ENCODE measurements at places on chromosomes 16 and 17. TPM values are rescaled to one million over a fixed set of nuclear protein-coding genes. Genes with fewer than 3 reads are reported as not detected.

DNA sequence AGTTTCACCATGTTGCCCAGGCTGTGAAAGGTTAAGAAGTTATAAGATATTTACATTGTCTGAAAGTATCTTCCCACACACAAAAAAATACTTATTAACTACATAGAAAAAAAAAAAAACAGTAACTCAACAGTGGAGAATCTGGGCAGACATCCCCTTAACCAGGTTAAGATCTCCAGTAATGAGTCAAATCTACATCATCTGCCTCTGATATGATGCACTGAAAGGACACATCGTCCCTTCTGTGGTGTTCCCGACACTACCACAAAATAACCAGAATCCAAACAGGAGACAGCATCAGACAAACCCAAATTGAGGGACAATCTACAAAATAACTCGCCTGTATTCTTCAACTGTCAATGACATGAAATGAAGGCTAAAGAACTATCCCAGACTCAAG is 40.0 kb downstream of the CMTM4 start:
- peaks cover 3% of the 10 kb centered on the region for H3K4me1 ChIP-seq
- no peaks in the 10 kb centered on the region for H3K36me3 ChIP-seq
- no peak overlapping the region for H3K27ac ChIP-seq
- H3K4me3 ChIP-seq = no peak overlapping the region
- no peak for DNase-seq
- H3K27me3 ChIP-seq = no peaks in the 10 kb centered on the region

DNA sequence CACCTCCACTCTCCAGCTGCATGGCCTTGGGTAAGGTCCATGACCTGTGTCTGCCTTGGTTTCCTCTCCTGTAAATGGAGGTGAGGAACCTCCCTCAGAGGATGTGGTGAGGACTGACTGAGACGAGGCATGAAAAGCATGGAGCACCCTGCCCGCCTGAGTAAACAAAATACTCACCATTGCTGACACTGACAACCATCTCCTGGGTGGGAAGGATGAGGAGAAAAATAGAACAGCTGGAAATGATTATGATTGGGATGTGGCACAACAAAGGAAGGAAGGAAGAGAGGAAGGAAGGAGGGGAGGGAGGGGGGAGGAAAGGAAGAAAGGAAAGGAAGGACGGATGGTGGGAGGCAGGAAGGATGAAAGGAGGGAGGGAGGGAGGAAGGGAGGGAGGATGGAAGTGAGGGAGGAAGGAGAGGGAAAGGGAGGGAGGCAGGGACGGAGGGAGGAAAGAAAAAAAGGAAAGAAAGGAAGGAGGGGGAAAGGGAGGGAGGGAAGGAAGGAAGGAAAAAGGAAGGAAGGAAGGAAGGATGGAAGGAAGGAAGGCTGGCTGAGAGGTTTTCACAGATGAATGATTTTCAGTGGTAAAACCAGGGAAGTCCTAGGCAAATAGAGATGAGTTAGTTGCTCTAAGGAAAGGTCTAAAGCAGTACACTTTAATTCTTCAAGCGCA is 276.5 kb upstream of the XYLT1 start:
- no peaks in the 10 kb centered on the region for H3K4me1 ChIP-seq
- H3K4me3 ChIP-seq = no peak overlapping the region
- H3K27ac ChIP-seq = no peak overlapping the region
- DNase-seq = no peak
- no peaks in the 10 kb centered on the region for H3K36me3 ChIP-seq
- H3K27me3 ChIP-seq = no peaks in the 10 kb centered on the region

GRCh38 chr17:32558326-32558955 is 71.6 kb downstream of the CDK5R1 start:
- no peaks in the 10 kb centered on the region for H3K4me1 ChIP-seq
- no peaks in the 10 kb centered on the region for H3K27me3 ChIP-seq
- no peaks in the 10 kb centered on the region for H3K36me3 ChIP-seq
- no peak overlapping the region for H3K27ac ChIP-seq
- no peak overlapping the region for H3K4me3 ChIP-seq

DNA sequence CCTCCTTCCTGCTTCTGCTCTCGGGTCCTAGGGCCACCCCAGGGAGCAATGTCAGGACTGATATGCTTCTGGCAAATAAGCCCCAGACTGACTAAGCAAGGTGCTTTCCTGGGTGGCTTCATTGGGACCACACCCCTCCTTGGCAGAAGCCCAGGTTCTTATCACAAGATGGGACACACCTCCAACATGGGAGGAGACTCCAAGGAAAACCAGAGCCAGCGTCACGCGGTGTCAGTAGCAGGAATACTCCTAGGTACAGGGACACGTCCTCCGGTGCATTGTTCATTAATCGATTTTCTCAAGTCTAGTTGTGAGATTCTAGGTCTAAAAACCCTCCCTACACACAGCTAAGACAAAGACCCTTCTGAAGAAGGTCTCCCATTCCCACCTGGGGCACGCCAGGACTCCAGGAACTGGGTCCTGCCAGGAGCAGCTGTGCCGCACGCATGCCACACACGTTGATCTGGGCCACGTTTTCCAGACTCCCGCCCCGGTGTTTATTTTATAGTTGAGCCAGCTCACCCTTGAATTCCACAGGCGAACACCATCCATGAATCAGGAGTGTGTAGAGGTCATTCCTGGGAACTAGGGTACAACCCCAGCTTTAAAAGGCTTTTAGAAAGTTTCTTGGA is 30.8 kb downstream of the FA2H start:
- DNase-seq = no peak
- H3K4me1 ChIP-seq = no peaks in the 10 kb centered on the region
- H3K4me3 ChIP-seq = no peak overlapping the region
- no peaks in the 10 kb centered on the region for H3K27me3 ChIP-seq

GRCh38 chr17:10117581-10118001 is 80.8 kb downstream of the GAS7 start:
- H3K4me3 ChIP-seq = no peak overlapping the region
- DNase-seq = no peak
- H3K36me3 ChIP-seq = no peaks in the 10 kb centered on the region
- H3K4me1 ChIP-seq = peaks cover 22% of the 10 kb centered on the region
- no peak overlapping the region for H3K27ac ChIP-seq

GRCh38 chr16:83271970-83272575 is 535.7 kb upstream of the HSBP1 start:
- H3K36me3 ChIP-seq = no peaks in the 10 kb centered on the region
- H3K27me3 ChIP-seq = no peaks in the 10 kb centered on the region
- no peaks in the 10 kb centered on the region for H3K4me1 ChIP-seq
- H3K4me3 ChIP-seq = no peak overlapping the region
- H3K27ac ChIP-seq = no peak overlapping the region
- DNase-seq = no peak

- DNase-seq = no peak
- no peak overlapping the region for H3K27ac ChIP-seq
- H3K36me3 ChIP-seq = no peaks in the 10 kb centered on the region
- H3K27me3 ChIP-seq = no peaks in the 10 kb centered on the region
- no peak overlapping the region for H3K4me3 ChIP-seq
Measured at GRCh38 chr17:13503526-13503925, 98.2 kb downstream of the HS3ST3A1 start.

- DNase-seq = peak; percentile 70
- no peaks in the 10 kb centered on the region for H3K27me3 ChIP-seq
- peak overlapping the region; percentile 81 for H3K27ac ChIP-seq
- H3K36me3 ChIP-seq = no peaks in the 10 kb centered on the region
- H3K4me3 ChIP-seq = no peak overlapping the region
Measured at GRCh38 chr16:85231959-85232358, 119.7 kb upstream of the CIBAR2 start.

DNA sequence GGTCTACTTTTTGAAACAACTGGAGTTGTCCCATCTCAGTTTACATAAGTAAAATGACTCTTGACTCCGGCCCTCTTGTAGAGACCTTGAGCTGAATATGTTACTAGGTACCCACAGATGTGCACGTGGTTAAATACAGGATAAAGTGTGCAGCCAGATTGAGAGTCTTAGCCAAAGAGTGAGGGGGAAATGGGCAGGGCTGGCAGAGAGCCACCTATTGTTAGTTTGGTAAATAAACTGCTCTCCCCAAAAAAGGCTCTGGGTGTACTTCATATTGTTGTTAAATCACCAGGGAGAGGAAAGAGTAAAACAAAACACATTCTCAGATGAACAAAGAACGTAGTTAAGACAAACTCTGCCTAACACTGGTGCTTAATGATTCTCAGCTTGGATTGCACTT is 20.3 kb downstream of the G6PC1 start:
- H3K36me3 ChIP-seq = no peaks in the 10 kb centered on the region
- H3K4me1 ChIP-seq = no peaks in the 10 kb centered on the region
- no peak overlapping the region for H3K27ac ChIP-seq
- H3K4me3 ChIP-seq = no peak overlapping the region
- no peak for DNase-seq
- H3K27me3 ChIP-seq = no peaks in the 10 kb centered on the region

- DNase-seq = no peak
- H3K36me3 ChIP-seq = no peaks in the 10 kb centered on the region
- no peak overlapping the region for H3K4me3 ChIP-seq
- no peaks in the 10 kb centered on the region for H3K27me3 ChIP-seq
- H3K27ac ChIP-seq = no peak overlapping the region
- peaks cover 5% of the 10 kb centered on the region for H3K4me1 ChIP-seq
Measured at GRCh38 chr17:42849451-42850181, 1.4 kb upstream of the AOC3 start.

DNA sequence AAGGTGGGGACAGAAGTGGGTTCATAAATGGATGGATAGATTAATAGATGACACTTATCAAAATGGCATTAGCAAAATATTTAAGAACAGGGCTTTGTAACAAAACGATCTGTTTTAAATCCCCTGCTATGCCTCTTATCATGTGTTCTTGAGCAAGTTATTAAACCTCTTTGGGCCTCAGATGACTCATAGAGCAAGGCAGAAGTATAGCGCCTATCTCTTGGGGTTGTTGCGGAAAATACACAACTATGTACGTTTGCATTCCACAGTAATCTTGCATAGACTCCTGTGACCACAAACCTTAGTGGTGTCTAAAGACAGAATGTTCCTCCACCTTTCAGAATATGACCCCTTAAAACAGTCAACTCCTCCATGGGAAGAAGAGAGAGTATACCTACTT is 116.8 kb downstream of the CDYL2 start:
- no peak overlapping the region for H3K4me3 ChIP-seq
- no peaks in the 10 kb centered on the region for H3K27me3 ChIP-seq
- H3K4me1 ChIP-seq = no peaks in the 10 kb centered on the region
- H3K27ac ChIP-seq = no peak overlapping the region

GRCh38 chr17:83078378-83079351 is 744 bp upstream of the METRNL start:
- H3K4me3 ChIP-seq = peak overlapping the region; percentile 40
- no peaks in the 10 kb centered on the region for H3K27me3 ChIP-seq
- H3K36me3 ChIP-seq = no peaks in the 10 kb centered on the region
- H3K4me1 ChIP-seq = peaks cover 12% of the 10 kb centered on the region
- H3K27ac ChIP-seq = peak overlapping the region; percentile 27

- H3K27ac ChIP-seq = no peak overlapping the region
- no peaks in the 10 kb centered on the region for H3K27me3 ChIP-seq
- H3K4me3 ChIP-seq = no peak overlapping the region
- peak; percentile 42 for DNase-seq
Measured at GRCh38 chr17:42618442-42619150, 9.1 kb downstream of the TUBG1 start.

GRCh38 chr16:57999366-57999970 is 1.0 kb downstream of the ZNF319 start:
- DNase-seq = no peak
- H3K36me3 ChIP-seq = no peaks in the 10 kb centered on the region
- peak overlapping the region; percentile 77 for H3K27ac ChIP-seq
- peak overlapping the region; percentile 69 for H3K4me3 ChIP-seq

GRCh38 chr17:80881306-80881705 is 110.3 kb upstream of the CHMP6 start:
- DNase-seq = no peak
- no peak overlapping the region for H3K4me3 ChIP-seq
- H3K4me1 ChIP-seq = no peaks in the 10 kb centered on the region
- H3K27ac ChIP-seq = no peak overlapping the region
- H3K36me3 ChIP-seq = no peaks in the 10 kb centered on the region
- H3K27me3 ChIP-seq = no peaks in the 10 kb centered on the region

DNA sequence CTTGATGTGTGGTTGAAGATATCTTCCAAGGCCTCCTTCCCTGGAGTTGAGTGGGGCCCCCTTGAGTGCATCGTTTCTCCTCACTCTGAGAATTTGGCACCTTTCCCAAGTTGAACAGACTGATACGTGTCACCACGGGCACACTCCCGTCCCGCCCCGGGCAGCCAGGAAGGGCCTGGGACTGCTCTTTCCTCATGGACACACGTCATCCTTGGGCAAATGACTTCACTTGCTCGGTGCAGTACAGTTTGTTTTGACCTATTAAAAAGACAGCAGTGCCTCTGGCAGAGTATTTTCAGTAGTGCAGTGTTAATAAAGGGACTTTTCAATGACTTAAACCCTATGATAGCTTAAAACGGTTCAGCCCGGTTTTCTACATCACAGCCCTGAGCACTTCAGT is 59.9 kb downstream of the SEC14L1 start:
- H3K36me3 ChIP-seq = no peaks in the 10 kb centered on the region
- H3K4me1 ChIP-seq = no peaks in the 10 kb centered on the region
- no peak overlapping the region for H3K27ac ChIP-seq
- no peak overlapping the region for H3K4me3 ChIP-seq
- H3K27me3 ChIP-seq = no peaks in the 10 kb centered on the region

DNA sequence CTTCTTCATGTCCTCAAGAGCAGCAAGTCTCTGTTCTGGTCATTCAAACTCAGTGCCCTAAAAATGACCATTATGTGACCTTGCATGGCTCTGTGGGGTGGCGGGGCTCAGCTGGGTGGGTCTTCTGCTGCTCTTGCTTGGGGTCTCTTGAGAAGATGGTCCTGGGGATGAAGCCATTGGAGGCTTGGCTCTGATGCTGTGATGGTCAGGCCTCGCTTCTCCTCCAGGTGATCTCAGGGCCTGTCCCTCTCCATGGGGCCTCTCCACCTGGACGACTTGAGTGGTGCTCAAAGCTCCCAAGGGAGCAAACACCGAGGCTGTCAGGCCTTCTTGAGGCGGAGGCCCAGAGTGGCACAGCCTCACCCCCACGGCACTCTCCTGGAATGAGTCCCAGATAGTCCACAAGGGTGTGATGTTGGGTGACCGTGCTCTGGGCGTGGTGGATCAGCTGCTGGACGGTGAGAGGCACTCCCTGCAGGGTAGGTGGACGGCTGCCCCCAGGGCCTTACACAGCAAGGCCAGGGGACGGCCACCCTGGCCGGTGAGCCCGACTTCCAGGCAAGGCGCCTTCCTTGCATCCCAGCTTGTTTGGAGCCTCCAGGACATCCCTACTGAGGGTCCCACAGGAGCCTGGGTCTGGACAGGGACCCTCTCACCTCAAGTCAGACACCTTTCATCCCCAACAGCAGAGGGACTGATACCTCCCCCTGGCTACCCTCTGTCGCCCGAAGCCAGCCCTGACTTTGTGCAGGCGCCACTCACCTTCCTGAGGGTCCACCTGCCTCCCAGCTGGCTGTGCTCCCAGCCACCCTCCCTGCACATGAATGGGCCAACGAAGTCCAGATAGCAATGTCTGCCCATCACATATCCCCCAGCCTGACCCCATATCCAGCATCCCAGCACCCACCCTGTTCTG is 48.7 kb downstream of the USP22 start:
- no peak overlapping the region for H3K4me3 ChIP-seq
- no peaks in the 10 kb centered on the region for H3K36me3 ChIP-seq
- H3K27me3 ChIP-seq = no peaks in the 10 kb centered on the region
- no peak overlapping the region for H3K27ac ChIP-seq
- peaks cover 11% of the 10 kb centered on the region for H3K4me1 ChIP-seq

Gene OR2C1
- not detected for total RNA-seq

Gene FA2H
- not detected for total RNA-seq

Gene GPRC5C
- total RNA-seq = 49.3 TPM

Gene TNFRSF12A
- total RNA-seq = 22.4 TPM

Gene SEPTIN1
- total RNA-seq = 4.4 TPM

Gene KRT28
- total RNA-seq = not detected

Gene MAP3K14
- total RNA-seq = 13.6 TPM

Gene KRTAP4-1
- not detected for total RNA-seq

Gene PROCA1
- 5.0 TPM for total RNA-seq

Gene CDC6
- 3.8 TPM for total RNA-seq

All from ovary (tissue), 10 donors.